ENCODE measurements at places on chromosomes 12 and 14. TPM values are rescaled to one million over a fixed set of nuclear protein-coding genes. Genes with fewer than 3 reads are reported as not detected.

HELB gene
- 7.8 TPM for total RNA-seq

GNS gene
- 134 TPM for total RNA-seq

LPAR5 gene
- total RNA-seq, result not detected

PMCH gene
- not detected for total RNA-seq

CNPY2 gene
- 244 TPM for total RNA-seq

KCNK13 gene
- total RNA-seq, result 0.95 TPM

FBRSL1 gene
- total RNA-seq, result 8.3 TPM

GPR162 gene
- 15.9 TPM for total RNA-seq

NT5DC3 gene
- 4.5 TPM for total RNA-seq

ASCL1 gene
- total RNA-seq, result not detected

CCDC175 gene
- not detected for total RNA-seq

WNT5B gene
- total RNA-seq, result 4.9 TPM

STAT6 gene
- total RNA-seq, result 98.6 TPM

ANKRD9 gene
- 14.1 TPM for total RNA-seq

CAPZA3 gene
- not detected for total RNA-seq

C1RL gene
- total RNA-seq, result 22.4 TPM

HVCN1 gene
- total RNA-seq, result not detected
